ENCODE measurements at places on chromosomes 3 and 15. TPM values are rescaled to one million over a fixed set of nuclear protein-coding genes. Genes with fewer than 3 reads are reported as not detected.

DNA sequence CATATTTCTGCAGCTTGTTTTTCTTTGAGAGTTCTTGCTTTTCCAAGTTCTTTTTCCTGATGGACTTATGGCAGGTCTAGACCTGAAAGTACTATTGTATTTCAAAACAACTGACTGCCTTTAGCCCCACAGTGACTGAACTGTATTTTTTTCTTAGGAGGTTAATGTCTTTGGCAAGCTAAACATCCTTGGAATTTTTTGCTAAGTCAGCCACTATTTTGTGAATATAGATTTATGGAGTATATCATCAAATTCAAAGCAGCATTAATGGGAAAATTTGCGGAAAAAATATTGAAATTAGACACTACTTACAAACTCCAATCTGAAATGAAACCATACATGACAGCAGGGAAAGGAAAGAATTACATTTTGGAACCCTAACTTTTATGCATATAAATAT lies 8.6 kb downstream of the PIK3CA start:
- H3K27ac ChIP-seq = no peak overlapping the region
- H3K36me3 ChIP-seq = peaks cover 7% of the 10 kb centered on the region
- H3K4me1 ChIP-seq = peaks cover 21% of the 10 kb centered on the region
- peak overlapping the region; percentile 46 for H3K4me3 ChIP-seq

DNA sequence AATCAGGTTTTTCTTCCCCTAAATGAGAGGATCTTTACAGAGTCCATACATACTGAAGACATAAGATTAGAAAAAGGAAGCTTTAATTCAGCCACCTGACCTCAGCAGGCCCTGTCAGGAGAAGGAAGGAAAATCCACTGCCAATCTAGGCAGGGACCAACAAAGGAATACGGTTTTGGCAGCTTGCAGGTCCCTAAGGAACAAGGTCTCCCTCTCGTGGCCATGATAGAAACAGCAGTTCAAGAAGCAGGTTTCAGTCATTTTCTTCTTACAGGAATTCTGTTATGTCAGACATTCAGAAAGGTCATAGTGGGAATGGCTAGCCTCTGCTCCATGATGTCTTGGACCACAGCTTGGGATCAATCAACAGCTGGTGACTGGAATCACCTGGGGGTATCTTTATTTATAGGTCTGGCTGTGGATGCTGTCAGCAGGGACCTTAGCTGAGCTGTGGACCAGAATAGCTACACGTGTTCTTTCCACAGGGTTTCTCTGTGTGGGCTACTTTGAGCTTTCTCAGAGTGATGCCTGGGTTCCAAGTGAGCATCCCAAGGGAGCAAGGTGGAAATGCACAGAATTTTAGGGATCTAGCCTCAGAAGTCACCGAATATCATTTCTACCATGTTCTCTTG lies 9.4 kb upstream of the CMSS1 start:
- no peak overlapping the region for H3K4me3 ChIP-seq
- H3K27me3 ChIP-seq = no peaks in the 10 kb centered on the region
- peaks cover 6% of the 10 kb centered on the region for H3K36me3 ChIP-seq

DNA sequence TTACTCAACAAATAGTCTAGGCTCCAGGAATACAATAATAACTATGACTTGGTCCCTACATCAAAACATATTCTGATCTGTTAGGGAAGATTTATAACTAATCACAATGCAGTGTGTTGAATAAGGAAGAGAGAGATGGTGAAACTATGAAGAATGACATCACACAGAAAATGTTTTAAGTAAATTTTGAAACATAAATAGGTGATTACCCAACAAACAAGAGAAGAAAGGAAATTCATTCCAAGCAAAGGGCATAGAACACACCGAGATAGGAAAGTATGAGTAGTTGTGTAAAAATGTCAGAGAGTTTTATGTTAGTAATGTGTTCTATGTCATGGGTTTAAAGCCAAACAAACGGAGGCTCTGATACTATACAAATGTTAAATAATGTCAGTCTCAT lies 13.4 kb downstream of the SEC62 start:
- no peak overlapping the region for H3K27ac ChIP-seq
- DNase-seq = peak; percentile 44
- H3K4me1 ChIP-seq = peaks cover 12% of the 10 kb centered on the region
- no peaks in the 10 kb centered on the region for H3K27me3 ChIP-seq

DNA sequence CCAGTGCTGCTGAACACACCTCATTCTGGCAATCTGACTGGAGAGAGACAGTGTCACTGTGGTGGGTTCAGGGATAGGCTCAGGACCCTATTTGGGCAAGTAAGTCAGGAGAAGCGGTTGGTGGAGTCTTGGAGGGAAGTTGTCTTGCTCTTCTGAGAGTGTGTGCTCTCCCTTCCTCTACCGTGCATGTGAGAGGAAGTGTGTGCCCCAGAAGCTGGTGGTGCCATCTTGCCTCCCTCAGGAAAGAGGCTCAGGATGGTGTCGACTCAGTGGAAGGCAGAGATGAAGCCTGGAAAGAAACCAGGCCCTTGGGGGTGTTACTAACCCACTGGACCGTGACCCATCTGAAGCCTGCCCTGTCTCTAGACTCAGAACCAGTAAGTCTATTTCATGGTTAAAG lies 6.8 kb upstream of the RARRES1 start:
- H3K27ac ChIP-seq = no peak overlapping the region
- H3K4me1 ChIP-seq = no peaks in the 10 kb centered on the region
- H3K36me3 ChIP-seq = peaks cover 7% of the 10 kb centered on the region
- no peak for DNase-seq
- H3K27me3 ChIP-seq = no peaks in the 10 kb centered on the region
- H3K4me3 ChIP-seq = no peak overlapping the region

ABI3BP gene
- total RNA-seq = 3.1 TPM

DNA sequence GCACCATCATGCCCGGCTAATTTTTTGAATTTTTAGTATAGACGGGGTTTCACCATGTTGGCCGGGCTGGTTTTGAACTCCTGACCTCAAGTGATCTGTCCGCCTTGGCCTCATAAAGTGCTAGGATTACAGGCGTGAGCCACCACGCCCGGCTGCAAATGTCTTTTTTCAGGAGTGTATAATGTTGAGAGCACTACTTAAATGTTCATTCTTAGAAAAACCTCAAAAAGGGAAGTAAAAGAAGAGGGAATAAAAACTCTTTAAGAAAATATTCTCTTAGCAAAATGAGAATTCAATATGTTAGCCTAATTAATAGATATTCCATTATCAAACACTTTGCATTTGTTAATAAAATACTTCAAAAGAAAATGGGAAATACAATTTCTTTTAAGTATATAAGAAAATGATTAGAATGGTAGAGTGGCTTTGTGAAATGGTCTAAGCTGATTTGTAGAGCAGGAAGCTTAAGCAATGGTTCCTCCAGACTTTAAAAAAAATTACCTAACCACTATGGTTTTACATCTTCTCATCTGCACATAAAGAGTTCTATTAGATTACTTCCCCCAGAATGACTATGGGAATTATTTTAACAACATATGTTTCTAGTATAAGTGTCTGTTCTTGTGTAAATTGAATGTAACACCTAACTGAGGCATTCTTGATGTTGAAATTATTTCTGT lies 226.7 kb upstream of the ALCAM start:
- H3K27ac ChIP-seq = peak overlapping the region; percentile 37
- H3K4me1 ChIP-seq = peaks cover 8% of the 10 kb centered on the region
- H3K27me3 ChIP-seq = no peaks in the 10 kb centered on the region
- H3K36me3 ChIP-seq = no peaks in the 10 kb centered on the region
- no peak for DNase-seq

DNA sequence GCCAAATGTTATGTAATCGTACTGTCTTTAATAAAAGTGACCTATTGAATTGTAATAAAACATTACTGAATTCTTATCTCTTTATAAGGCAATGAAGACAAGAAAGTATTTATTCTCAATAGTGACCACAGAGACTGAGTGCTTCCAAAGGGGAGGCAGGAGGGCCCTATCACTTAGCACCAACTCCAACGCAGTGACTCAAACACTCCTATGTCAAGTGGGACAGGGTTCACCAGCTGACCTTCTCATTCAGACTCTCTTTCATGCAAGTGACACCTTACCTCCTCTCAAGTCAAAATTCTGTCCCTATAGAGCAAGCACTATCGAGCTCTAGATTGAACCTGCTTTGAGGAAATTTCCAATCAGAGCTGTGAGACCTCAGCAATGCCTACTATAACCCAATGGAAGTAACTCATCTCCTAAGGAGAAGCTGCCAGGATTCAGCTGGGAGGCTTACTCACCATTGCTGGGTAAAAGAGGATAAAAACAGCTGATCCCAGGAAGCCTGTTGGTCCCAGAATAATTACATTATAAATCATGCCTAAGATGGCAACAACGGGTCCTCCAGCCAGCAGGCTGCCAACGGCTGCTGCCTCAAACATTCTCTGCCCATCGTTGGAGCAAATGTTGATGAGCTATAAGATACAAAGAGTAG lies 35.6 kb downstream of the ABCC5 start:
- H3K27me3 ChIP-seq = no peaks in the 10 kb centered on the region
- no peak overlapping the region for H3K27ac ChIP-seq
- no peak overlapping the region for H3K4me3 ChIP-seq
- peaks cover 56% of the 10 kb centered on the region for H3K36me3 ChIP-seq

GRCh38 chr15:90231028-90232017 lies 2.4 kb downstream of the CIB1 start:
- H3K27ac ChIP-seq = peak overlapping the region; percentile 42
- no peaks in the 10 kb centered on the region for H3K27me3 ChIP-seq
- H3K4me1 ChIP-seq = peaks cover 19% of the 10 kb centered on the region
- H3K36me3 ChIP-seq = peaks cover 46% of the 10 kb centered on the region
- DNase-seq = no peak
- no peak overlapping the region for H3K4me3 ChIP-seq

DNA sequence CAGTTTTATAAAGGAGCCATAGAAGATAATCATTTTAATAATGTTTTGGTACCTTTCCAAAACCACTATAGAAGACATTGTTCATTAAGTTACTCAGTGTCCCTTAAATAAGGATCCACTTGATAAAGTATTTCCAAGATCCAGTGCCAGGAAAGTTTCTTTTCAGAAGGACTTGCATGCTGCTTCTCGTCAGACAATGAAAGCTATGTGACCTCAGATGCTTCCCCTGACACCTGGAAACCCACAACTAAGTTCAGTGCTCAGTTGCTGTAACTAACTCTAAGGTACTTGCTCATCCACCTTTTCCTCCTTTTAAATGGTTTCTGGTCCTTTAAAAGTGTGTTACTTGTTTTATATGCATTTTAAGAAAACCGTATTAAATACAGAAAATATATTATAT lies 7.3 kb downstream of the SSR3 start:
- peaks cover 92% of the 10 kb centered on the region for H3K36me3 ChIP-seq
- peaks cover 22% of the 10 kb centered on the region for H3K4me1 ChIP-seq
- DNase-seq = no peak
- no peaks in the 10 kb centered on the region for H3K27me3 ChIP-seq

ARNT2 gene
- 1.6 TPM for total RNA-seq

DNA sequence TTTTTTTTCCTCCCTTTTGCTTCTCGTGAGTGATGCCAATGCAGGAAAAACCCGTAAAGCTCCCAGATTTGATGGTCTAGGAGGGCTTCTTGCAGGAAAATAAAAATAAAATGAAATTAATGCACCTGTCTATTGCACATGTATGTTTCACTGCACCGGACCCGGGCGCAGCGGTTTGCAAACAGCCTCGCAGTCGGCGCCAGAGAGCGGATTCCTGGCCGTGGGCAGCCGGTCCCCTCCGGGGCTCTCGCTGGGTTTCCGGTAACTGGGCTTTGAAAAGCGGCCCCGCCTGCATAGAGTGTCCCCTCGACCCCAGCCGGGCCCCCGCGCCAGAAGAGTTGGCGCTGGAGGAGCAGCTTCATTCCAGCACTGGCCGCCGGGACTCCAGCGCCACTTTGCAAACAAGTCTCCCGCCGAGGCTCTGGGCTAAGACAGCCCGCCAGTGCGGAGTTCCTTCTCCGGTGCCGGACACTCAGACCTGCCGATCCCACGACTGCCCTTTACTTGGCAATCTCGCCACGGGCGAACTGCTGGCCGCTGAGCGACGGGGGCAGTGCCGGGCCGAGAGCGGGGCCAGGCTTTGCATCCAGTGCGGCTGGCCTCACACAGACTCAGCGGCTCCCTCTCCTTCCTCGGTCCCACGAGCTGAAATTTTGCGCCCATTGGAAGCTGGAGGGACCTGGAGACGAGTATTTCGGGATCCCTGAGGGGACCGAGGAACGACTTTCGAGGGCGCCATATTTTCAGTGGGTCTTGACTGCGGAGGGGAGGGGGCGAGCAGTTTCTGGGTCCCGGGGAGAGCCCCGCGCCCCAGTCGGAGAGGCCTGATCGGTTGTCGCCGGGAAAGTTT lies 225.9 kb upstream of the C2CD4B start:
- H3K27me3 ChIP-seq = no peaks in the 10 kb centered on the region
- no peaks in the 10 kb centered on the region for H3K36me3 ChIP-seq
- H3K4me1 ChIP-seq = peaks cover 9% of the 10 kb centered on the region
- H3K27ac ChIP-seq = no peak overlapping the region
- H3K4me3 ChIP-seq = peak overlapping the region; percentile 90

- H3K27ac ChIP-seq = no peak overlapping the region
- no peak overlapping the region for H3K4me3 ChIP-seq
- peaks cover 29% of the 10 kb centered on the region for H3K27me3 ChIP-seq
- no peaks in the 10 kb centered on the region for H3K36me3 ChIP-seq
Measured at GRCh38 chr15:73910522-73911303, 15.5 kb upstream of the LOXL1 start.

- peak; percentile 38 for DNase-seq
- H3K27ac ChIP-seq = no peak overlapping the region
- peaks cover 58% of the 10 kb centered on the region for H3K36me3 ChIP-seq
- no peaks in the 10 kb centered on the region for H3K27me3 ChIP-seq
- H3K4me1 ChIP-seq = peaks cover 24% of the 10 kb centered on the region
Measured at GRCh38 chr15:85545185-85545584, 164.8 kb downstream of the AKAP13 start.

TAGLN3 gene
- total RNA-seq = not detected

GRCh38 chr3:111541911-111542483 lies at the start of gene CD96:
CD96 (plus strand) TSS chr3:111542197; CDS start chr3:111542249, 52 bp downstream.
- no peak within 1 kb of the TSS for H3K27ac ChIP-seq
- H3K4me3 ChIP-seq = no peak within 1 kb of the TSS
- no peak for DNase-seq

GRCh38 chr15:72285927-72286516 lies 13.7 kb upstream of the PARP6 start:
- no peaks in the 10 kb centered on the region for H3K27me3 ChIP-seq
- DNase-seq = peak; percentile 43
- peaks cover 6% of the 10 kb centered on the region for H3K36me3 ChIP-seq
- no peaks in the 10 kb centered on the region for H3K4me1 ChIP-seq
- no peak overlapping the region for H3K27ac ChIP-seq

STX19 gene
- total RNA-seq = not detected

- H3K27ac ChIP-seq = peak overlapping the region; percentile 82
- DNase-seq = peak; percentile 92
- H3K4me1 ChIP-seq = peaks cover 20% of the 10 kb centered on the region
- H3K4me3 ChIP-seq = no peak overlapping the region
Measured at GRCh38 chr3:44104668-44105321, 136.9 kb upstream of the TOPAZ1 start.
